ENCODE measurements at places on chromosomes 5 and 9.

- no peak for DNase-seq
Observed at GRCh38 chr5:151496041-151496484, 48.7 kb downstream of the SLC36A1 start.

GRCh38 chr5:40606077-40606765, 73.5 kb upstream of the PTGER4 start:
- DNase-seq: no peak

DNA sequence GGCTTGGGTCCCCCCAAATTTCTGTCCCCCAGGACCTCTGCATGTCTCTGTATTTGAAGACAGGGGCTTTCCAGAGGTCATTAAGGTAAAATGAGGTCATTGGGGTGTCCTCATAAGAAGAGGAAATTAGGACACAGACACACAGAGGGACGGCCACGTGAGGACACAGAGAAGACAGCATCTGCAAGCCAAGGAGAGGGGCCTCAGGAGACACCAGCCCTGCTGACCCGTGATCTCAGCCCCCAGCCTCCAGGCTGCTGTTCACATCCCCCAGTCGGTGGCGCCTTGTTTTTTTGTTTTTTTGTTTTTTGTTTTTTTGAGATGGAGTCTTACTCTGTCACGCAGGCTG, 1.2 kb upstream of the CCDC183 start:
- DNase-seq: no peak

- peak; percentile 6 for DNase-seq
Observed at GRCh38 chr5:102670224-102670836, 84.8 kb upstream of the PAM start.

DNA sequence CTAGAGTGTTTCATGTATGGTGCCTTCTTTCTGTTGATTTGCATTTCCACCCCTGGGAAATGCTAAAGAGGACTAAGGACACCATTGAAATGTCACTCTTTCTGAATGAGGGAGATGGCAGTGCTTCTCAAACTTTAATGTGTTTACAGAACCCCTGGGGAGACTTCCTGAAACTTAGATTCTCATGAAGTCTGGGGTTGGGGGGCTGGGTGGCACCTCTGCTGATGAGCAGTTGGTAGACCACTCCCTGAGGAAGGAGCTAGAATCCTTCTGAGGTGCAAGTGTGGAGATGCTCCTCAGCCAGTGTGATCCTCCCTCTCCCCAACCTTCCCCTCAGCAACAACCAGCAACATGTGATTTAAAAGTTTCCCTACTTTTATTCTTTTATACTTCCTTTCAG, 546.8 kb downstream of the LRRC70 start:
- no peak for DNase-seq

DNA sequence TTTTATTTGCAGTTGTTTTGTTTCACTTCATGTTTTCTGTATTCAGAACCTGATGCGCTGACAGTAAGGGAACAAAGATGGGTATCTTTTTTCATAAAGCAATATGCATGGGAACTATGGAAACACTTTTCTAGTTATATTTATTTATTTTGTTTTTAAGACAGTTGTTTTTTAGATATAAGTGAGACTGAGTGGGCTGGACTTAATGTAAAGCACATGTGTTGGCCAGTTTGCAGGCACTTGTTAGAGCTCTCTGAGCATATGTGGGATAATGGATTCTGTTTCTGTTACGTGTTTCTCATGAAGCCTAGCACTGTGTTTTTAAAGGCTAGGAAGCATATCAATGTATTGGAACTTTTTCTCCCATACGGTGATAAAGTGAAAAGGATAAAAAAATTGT, 164.1 kb downstream of the PRR16 start:
- DNase-seq: no peak
